ENCODE measurements at places on chromosomes 7 and 10. TPM values are rescaled to one million over a fixed set of nuclear protein-coding genes. Genes with fewer than 3 reads are reported as not detected.
A peak's percentile ranks its signal among the peaks of the same experiment; 100 is the strongest.

GRCh38 chr10:88379575-88379974 lies 203.5 kb downstream of the RNLS start:
- no peak for DNase-seq

- peak; percentile 56 for DNase-seq
Observed at GRCh38 chr10:89278034-89278535, 23.8 kb upstream of the IFIT2 start.

- no peak for DNase-seq
Observed at GRCh38 chr10:97179731-97180362, 5.9 kb downstream of the SLIT1 start.

DNA sequence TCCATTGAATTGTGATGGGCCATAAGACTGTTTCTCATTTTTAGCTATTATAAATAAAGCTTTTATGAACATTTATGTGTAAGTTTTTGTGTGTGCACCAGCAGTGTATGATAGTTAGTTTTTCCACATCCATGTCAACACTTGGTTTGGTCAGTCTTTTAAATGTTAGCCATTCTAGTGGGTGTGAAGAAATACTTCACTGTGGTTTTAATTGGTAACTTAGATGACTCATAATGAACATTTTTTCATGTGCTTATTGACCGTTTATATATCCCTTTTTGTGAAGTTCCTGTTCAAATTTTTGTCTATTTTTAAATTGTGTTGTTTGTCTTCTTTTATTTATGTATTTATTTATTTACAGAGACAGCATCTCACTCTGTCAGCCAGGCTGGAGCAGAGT lies 23.6 kb upstream of the PDK4 start:
- no peak for DNase-seq

GRCh38 chr7:128836729-128837348 lies 6.6 kb downstream of the FLNC start:
- DNase-seq: no peak

The SUGCT gene
- polyA plus RNA-seq: 3.3 TPM

The HGF gene
- polyA plus RNA-seq: 15.0 TPM

The TWIST1 gene
- polyA plus RNA-seq: 0.24 TPM

The PAX4 gene
- not detected for polyA plus RNA-seq

Measured in right lung (tissue), 10 donors.